ENCODE measurements at places on chromosomes 3 and 15. TPM values are rescaled to one million over a fixed set of nuclear protein-coding genes. Genes with fewer than 3 reads are reported as not detected.

NR2E3 gene
- not detected for total RNA-seq

ARRDC4 gene
- total RNA-seq = 0.56 TPM

LMLN gene
- total RNA-seq = 3.1 TPM

MYL3 gene
- not detected for total RNA-seq

SHC4 gene
- 0.30 TPM for total RNA-seq

WDR5B gene
- 5.8 TPM for total RNA-seq

ANKUB1 gene
- total RNA-seq = not detected

GPR149 gene
- not detected for total RNA-seq

IL17RD gene
- not detected for total RNA-seq

EXOSC7 gene
- 40.2 TPM for total RNA-seq

KIF7 gene
- total RNA-seq = 0.67 TPM

ASB14 gene
- total RNA-seq = not detected

KBTBD8 gene
- 8.3 TPM for total RNA-seq

ZNF280D gene
- 22.9 TPM for total RNA-seq

KATNBL1 gene
- 45.7 TPM for total RNA-seq

ITPKA gene
- 0.35 TPM for total RNA-seq

NDN gene
- total RNA-seq = 2.4 TPM

ATP10A gene
- 62.4 TPM for total RNA-seq

MOBP gene
- not detected for total RNA-seq

NCK1 gene
- 48.5 TPM for total RNA-seq

BBS4 gene
- total RNA-seq = 10.0 TPM

CD86 gene
- total RNA-seq = 2.5 TPM

PLA1A gene
- total RNA-seq = not detected

PP2D1 gene
- total RNA-seq = not detected

CLDN18 gene
- not detected for total RNA-seq

SPATA12 gene
- not detected for total RNA-seq

PYGO1 gene
- total RNA-seq = 0.06 TPM

CAMK2N2 gene
- not detected for total RNA-seq

KIF23 gene
- total RNA-seq = 93.1 TPM

TNFSF10 gene
- 83.8 TPM for total RNA-seq

P2RY12 gene
- total RNA-seq = not detected

TGM5 gene
- not detected for total RNA-seq

MUSTN1 gene
- 2.8 TPM for total RNA-seq

TAGLN3 gene
- 0.33 TPM for total RNA-seq

SLC22A14 gene
- not detected for total RNA-seq

IL5RA gene
- total RNA-seq = not detected

UMPS gene
- total RNA-seq = 27.8 TPM
